ENCODE measurements at places on chromosomes 6 and 20.

GRCh38 chr6:170317076-170317475, 10.5 kb downstream of the FAM120B start:
- DNase-seq: no peak

DNA sequence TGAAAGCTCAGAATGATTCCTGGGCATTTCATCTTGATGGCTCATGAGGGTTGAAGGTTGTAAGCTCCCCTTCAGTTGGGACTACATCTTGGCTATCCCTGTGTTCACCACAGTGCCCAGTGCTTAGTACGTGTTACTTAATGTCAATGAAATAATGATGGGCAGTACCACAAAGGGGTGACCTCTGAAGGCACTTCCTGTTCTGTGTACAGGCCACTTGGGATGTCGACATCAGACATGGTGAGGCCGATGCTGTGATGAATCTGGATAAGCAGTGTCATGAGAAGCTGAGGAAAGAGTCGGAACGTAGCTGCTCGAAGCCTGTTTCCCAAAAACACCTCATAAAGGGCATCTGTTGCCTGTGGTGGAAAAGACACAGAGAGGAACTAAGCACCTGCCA, 27.6 kb upstream of the RBL1 start:
- no peak for DNase-seq

GRCh38 chr6:15090745-15091384, 155.0 kb upstream of the JARID2 start:
- DNase-seq: no peak

DNA sequence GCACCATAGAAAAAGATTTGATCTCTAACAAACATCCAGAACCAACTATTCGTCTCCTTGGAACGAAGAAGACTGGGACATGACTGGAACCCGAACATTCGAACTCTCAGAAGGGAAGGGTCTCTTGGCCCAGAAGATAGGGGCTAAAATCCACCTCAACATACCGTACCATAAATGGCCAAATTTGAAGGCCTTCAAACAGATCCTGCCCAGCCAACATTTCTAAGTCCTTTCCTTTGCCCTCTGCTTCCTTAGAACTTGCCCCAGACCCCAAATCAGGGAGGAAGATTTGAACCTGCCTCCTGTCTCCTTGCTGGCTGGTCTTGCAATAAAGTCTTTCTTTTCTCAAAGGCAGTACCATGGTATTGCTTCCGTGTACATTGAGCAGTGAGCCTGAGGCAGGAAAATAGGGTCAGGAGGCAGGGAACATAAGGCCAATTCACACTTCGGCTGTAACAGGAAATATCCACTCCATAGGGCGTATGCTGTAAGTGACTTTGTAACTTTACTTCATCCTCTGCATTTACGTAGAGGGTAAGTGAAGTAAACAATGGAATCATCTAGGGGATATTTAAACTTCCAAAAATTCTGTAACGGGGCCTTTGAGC, 1.8 kb upstream of the PXDC1 start:
- no peak for DNase-seq

DNA sequence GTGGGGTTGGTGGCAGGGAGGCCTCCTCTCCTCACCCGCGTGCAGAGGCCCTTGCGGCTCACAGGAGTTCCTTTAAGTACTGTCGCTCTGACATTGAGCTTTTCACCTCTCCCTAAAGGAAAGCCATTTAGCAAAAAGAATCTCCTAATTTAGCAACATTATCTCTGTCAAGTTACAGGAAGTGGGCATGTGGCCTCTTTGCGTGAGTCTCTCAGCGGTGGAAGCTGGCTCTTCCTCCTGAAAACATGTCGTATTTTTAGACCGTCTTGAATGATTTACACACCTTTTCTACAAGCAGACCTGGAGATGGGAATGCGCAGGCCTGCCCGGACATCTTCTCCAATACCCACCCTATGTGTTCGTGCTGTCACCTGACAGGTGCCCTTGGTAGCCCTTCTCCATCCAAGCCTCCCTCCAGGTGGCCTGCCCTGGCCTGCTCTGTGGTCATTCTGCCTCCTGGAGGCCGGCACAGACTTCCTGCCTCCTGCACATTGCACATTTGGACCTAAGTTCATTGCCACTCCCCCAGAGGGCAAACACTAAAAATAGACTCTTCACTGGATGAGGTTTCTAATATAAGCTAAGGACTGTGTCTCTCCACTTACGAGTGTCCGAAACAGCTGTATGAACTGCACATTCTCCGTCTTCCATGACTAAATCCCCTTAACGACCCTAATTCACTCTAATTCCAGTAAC, 18.5 kb upstream of the PHACTR3 start:
- no peak for DNase-seq

DNA sequence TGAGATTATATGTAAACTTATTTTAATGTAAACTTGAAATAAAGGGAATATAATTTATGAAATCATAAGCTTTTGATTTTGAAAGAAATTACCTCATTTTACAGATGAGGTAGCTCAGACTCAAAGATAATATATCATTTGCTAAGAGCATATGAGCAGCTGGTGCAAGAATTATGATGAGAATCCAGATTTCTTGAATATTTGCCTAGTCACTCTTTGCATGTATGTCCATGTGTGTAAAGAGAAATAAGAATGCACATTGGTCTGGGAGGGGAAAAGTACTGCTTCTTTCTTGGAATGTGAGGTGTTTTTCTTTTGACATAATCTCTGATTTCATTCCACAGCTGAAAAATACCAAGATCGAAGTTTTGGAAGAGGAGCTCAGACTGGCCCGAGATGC, 11.1 kb upstream of the SNRNP48 start:
- DNase-seq: no peak

DNA sequence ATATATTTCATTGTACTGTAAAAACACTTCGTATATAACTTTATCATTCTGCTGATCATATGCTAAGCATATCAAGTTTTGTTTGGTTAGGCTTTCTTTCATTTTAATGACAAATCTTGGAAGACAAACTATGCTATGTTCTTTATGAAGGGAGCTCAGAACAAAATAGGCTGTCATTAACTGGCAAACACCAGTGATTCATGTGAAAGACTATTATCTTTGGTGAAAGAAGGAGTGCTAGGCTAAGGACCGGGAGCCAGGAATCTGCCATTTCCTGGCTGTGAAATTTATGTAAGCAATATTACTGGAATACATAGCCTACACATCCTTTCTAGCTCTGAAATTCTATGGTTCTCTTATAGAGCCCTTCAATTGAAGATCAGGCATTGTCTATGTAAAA, 136.2 kb upstream of the CCN2 start:
- no peak for DNase-seq

GRCh38 chr6:43396408-43397149, 27.1 kb upstream of the ZNF318 start:
- no peak for DNase-seq

DNA sequence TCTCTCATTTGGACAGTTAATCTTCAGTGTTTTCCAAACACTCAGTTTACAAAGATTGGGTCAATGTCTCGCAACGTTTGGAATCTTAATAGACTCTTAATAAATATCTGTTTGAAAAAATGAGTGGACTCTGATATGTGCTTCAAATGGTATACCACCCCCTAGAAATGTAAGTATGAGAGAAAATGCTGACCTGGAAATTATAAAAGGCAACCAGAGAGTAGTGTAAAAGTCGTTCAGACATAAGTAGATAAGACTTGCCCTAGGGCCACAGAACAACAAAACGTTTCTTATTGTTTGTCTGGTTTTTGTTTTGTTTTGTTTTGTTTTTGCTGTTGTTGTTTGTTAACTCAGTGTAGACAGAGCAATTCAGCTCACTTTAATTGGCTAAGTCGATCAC, 97.4 kb upstream of the SPTLC3 start:
- DNase-seq: no peak

DNA sequence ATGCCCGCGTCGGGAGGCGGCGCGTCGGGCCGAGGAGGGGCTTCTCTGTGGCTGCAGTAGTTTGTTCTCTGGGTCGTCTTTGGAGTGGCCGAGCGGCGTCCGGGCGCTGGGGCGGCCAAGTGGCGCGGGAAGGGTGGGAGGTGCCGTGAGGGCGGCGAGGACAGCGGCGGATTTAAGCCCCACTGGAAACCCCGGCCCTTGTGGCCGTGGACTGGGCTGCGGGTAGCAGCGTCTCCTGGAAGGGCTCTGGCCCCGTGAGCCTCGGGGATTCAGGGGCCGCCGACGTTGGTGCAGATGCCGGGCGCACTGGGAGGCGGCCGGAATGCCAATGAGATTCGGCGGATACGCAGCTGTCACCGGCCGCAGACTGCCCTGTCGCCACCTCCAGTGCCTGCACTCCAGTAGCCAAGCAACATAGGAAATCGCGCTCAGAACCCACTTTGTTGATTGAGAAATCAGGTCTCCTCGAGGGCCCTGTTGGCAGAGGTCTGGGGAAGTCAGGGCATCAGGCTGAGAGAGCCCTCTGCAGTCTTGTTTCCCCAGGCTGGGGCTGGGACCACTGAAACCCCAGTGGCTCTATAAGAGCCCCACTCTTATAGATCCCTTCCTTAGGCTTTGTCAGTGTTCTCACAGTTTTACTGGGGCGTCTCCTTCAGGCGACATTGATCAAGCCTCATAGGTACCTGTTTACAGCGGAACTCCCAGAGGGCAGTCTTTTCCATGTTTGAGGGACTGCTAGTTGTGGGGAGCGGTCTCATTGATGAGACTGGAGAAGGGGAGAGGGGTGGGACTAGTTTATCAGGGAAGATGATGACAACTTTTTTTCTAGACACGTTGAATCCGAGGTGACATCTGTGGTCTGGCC, 642 bp downstream of the GZF1 start:
- DNase-seq: no peak

DNA sequence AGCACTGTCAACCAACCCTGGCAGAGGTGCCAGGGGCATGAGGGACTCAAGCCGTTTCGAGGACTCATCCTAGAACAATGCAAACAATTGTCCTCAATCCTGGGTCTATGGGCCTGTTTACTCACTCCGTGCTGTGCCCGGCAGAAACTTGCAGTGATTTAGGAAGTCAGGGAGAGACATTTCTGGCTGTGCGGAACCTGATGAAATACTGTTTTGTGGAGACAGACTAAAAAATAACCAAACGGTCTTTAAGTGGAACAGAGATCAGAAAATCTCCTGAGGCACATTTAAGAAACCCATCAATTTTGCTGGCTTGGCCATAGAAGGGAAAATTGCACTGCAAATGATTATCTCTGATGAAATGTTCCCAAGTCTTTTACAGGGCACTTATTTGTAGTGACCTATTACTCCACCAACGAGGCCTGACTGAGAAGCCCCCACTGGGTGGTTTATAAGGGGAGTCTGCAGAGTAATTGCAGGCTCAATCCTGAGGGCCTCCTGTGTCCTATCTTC, 79.8 kb upstream of the KCNK16 start:
- no peak for DNase-seq

DNA sequence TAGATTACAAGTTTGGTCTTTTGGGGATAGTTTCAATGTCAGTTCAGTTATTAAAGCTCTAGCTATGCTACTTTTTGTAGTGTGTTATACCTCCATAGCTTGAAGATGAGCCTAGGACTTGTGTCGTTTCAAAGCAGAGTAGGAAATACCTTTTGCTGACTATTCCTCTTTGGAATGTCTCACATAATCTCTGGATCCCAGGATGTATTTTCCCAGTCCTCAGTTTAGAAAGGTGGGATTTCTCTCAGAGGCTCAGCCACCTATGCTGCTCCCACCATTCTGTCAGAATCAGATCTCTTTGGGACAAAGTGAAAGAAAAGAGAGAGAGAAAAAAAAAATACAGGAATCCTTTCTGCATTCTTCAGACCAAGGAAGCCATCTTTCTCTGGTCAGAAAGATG, 567.5 kb upstream of the IMPG1 start:
- DNase-seq: no peak

DNA sequence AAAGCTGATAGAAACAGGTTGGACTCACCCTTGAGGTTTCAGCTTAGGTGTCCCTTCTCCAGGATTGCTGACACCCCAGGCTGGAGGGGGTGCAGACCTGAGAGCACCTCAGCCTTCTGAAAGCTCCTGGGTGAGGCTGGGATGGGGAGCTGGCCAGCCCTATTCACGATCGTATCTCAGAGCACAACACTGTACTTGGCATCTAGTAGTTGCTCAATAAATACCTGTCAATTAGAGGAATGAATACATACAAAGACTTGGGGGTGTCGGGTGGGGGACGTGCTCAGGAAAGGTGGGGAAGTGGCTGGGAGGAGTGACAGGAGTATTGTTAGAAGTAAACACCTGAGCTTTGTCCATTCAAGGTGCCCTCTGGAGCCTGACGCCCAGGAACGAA, 61.7 kb downstream of the SLC2A10 start:
- DNase-seq: no peak

DNA sequence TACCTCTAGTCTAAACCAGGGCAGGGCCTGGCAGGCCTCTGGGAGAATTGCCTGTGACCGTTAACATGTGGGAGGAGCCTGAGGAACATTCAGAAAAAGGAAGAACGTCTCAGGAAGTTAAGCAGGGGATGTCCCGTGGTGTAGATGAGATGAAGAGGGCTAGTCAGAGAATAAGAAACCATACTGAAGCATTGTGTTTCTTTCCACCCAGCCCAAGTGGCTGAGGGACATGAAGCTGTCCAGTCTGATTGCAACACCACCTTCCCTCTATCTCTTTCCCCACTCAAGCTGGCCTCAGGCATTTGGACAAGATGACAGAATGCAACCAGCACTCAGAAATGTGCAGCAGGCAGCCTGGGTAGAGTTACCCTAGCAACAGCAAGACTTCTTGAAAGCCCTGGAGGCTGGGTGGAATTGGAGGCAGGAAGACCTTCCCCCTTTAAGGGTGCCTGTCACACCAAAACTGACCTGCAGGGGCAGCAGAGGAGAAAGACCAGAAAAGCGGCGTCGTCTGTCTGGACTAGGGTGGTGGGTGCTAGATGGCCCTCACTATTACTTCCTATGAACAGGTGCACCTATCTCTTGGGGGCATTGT, 186.1 kb downstream of the UNC5CL start:
- no peak for DNase-seq

DNA sequence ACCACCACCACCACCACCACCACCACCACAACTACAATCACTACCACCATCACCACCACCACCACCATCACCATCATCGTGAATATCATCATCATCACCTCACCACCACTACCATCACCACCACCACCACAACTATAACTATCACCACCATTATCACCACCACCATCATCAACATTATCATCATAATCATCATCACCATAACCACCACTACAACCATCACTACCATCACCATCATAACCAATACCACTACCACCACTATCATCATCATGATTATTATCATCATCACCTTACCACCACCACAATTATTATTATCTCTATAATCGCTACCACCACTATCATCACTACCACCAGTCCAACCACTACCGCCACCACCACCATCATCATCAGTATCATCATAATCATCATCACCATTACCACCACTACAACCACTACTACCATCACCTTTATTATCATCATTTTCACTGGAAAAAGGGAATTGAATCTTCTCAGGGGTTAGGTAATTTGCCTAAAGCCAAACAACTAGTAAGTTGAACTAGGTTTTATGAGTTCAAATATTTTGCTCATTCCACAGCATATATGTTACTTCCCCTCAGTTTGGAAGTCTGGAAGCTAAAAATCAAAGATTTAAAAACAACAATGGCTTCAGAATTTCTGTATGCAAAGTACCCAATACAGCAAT, 8.3 kb downstream of the RIPOR2 start:
- DNase-seq: no peak

GRCh38 chr20:44659931-44660330, 8.4 kb upstream of the ADA start:
- no peak for DNase-seq
